Type B pancreatic cell (in vitro differentiated cells): ENCODE measurements at places on chromosomes 16 and 17.

DNA sequence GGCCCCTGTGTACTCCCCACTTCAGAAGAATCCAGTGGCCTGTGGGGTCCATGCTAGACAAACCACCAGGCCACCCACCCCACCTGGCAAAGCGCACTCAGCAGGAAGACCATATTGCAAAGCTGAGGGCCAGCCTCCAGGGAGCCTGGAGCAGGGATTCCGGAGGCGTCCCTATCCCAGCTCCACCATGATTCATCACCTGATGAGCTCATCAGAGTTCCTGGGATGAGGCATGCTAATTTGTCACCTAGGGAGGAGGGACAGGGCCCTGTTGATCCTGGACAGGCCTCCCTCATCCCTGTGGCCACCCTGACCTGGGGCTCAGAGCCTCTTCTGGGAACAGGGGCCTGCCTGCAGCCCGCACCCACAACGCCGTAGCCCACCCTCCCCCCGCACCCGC, 131.6 kb upstream of the PLCG2 start:
- no peak for DNase-seq

GRCh38 chr16:12124742-12125141, 148.2 kb downstream of the SNX29 start:
- DNase-seq, result no peak

- DNase-seq, result no peak
Observed at GRCh38 chr17:15408803-15409202, 58.6 kb downstream of the CDRT4 start.

DNA sequence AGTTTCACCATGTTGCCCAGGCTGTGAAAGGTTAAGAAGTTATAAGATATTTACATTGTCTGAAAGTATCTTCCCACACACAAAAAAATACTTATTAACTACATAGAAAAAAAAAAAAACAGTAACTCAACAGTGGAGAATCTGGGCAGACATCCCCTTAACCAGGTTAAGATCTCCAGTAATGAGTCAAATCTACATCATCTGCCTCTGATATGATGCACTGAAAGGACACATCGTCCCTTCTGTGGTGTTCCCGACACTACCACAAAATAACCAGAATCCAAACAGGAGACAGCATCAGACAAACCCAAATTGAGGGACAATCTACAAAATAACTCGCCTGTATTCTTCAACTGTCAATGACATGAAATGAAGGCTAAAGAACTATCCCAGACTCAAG, 40.0 kb downstream of the CMTM4 start:
- DNase-seq, result no peak

- no peak for DNase-seq
Observed at GRCh38 chr17:15649861-15650421, 30.4 kb upstream of the FBXW10B start.
